NCI-H1417 (cell line): ENCODE measurements at places on chromosomes 3 and 15.

DNA sequence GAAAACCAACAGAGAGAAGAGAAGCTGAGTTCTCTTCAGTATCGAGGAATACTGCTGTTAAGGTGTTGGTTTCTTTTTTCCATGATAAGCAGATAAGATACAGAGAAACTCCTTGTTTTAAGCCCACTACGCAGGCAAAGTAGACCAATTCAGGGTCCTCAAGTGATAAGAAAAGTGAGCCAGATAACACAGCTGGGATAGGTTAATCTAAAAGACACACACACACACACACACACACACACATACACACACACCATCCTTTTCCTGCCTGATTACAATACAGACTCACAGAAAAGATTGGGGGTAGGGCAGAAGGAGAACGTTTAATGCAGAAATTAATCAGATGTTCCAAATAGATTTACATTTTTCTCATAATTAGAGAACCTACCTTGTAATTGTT, 6.5 kb upstream of the PHLDB2 start:
- no peak for DNase-seq

GRCh38 chr15:42507514-42507913, 12.1 kb downstream of the SNAP23 start:
- DNase-seq, result no peak

GRCh38 chr3:49530701-49531100, 23.6 kb upstream of the BSN start:
- no peak for DNase-seq

GRCh38 chr3:167952969-167953368, 142.8 kb downstream of the GOLIM4 start:
- DNase-seq, result no peak

GRCh38 chr3:55169161-55169560, 241.3 kb upstream of the LRTM1 start:
- no peak for DNase-seq
